Endothelial cell of umbilical vein (primary cell): ENCODE measurements at places on chromosomes 7 and 10.

GRCh38 chr10:109926061-109926745, 2.9 kb upstream of the XPNPEP1 start:
- no peak for DNase-seq

DNA sequence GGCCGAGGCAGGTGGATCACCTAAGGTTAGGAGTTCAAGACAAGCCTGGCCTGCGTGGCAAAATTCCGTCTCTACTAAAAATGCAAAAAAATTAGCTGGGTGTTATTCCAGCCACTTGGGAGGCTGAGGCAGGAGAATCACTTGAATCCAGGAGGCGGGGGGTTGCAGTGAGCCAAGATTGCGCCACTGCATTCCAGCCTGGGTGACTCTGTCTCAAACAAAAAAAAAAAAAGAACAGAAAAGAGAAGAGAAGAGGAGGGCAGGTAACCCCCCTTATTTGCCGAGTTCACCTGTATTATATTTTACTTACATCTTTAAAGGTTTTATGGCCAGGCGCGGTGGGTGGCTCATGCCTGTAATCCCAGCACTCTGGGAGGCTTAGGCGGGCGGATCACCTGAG, 91.7 kb downstream of the RNF216 start:
- DNase-seq: no peak

DNA sequence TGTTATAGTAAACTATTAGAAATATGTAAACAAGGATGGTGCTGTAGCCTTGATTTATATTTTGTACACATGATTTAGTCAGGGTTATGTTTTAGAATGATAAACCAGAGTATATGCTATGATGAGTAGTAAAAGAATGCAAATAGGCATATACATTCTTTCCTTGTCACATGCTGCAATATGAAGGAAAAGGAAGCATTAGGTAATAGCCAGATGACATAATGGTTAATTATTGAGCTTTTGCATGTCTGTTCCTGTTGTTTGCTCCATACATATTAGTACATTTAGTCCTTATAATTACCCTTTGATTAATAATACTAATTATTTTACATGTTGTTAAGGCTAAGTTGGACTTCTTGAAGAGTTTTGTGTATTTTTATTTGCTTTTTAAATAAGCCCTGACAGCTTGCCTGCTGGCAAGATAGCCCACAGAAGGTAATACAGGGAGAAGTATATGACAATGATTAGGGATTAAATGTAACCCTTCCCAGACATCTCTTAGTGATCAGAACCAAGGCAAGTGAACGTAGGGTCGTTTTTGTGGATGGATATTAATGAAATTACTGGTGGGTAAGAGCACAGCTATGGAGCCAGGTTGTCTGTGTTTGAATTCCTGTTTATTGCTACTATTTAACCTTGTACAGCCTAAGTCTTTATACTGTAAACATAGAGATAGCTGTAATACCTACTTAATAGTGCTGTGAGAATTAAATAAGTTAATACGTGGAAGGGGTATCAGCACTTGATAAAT, 68.4 kb downstream of the PHTF2 start:
- DNase-seq: peak; percentile 79

- no peak for DNase-seq
Observed at GRCh38 chr7:127322351-127322750, 69.6 kb upstream of the GRM8 start.

GRCh38 chr10:110179220-110179619, 28.2 kb upstream of the MXI1 start:
- DNase-seq: no peak

GRCh38 chr7:124246262-124246863, 213.5 kb upstream of the TMEM229A start:
- DNase-seq: peak; percentile 28
